Gastrocnemius medialis (tissue), 4 donors: ENCODE measurements at places on chromosomes 7 and 10.

- peak; percentile 89 for DNase-seq
These were observed 6.2 kb downstream of the NIPSNAP2 start for GRCh38 chr7:55970561-55970960.

DNA sequence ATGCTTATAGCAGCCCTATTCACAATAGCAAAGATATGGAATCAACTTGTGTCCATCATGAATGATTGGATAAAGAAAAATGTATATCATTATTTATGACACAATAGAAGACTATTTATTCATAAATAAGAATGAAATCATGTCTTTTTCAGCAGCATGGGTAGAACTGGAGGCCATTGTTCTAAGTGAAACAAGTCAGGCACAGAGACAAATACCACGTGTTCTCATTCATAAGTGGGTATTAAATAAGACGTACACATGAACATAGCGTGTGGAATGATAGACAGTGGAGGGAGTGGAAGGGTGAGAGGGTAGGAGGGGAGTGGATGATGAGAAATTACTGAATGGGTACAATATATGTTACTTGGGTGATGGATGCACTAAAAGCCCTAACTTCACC, 762.4 kb downstream of the REEP3 start:
- DNase-seq: no peak

DNA sequence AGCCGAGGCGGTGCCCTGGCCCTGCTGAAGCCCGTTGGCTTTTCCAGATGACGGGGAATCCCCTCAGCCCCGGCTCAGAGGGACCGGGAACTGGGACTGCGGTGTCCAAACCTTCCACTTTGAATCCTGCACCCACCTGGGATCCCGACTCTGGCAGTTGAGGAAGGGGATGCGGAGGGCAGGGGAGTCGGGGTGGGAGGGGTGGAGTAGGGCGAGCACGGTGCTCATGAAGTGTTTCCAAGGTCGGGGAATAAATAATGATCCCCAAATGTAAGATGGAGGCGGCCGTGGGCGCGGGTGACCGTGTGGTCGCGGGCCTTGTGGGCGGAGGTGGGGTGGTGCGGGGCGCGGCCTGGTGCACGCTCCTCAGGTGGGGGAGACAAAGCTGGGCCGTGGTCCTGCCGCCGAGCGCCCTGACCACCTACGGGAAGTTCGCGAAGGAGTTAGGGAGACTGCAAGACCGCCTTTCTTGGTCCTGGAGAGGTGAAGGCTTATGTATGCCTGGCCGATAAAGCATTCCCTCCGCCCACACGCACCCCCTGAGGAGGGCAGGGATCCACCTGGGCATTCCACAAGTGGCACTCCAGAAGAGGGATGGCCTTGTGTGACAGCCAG, 1.4 kb downstream of the MTURN start:
- DNase-seq: no peak

DNA sequence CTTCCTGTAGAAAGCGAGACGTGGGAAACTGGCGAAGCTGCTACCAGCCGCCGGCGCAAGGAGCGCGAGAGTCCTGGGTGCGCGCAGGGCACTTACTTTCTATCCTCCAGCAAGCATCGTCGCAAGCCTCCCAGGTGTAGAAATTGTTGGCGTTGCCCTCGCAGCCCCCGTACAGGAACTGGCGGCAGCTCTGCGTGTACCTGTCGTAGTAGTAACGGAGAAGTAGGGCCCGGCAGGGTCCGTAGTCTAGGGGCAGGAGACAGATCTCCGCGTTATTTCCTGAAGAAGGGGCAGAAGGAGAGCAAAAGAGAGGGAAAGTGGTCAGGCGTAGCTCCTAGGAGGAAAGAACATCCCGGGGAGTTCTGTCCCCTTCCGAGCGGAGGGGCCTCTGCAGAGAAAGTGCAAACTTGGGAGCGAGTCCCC, 501 bp downstream of the TFPI2 start:
- DNase-seq: no peak

- DNase-seq: no peak
These were observed 73.6 kb upstream of the LSM8 start for GRCh38 chr7:118110178-118110925.
